ENCODE measurements at places on chromosomes 5 and 9.
A peak's percentile ranks its signal among the peaks of the same experiment; 100 is the strongest.

DNA sequence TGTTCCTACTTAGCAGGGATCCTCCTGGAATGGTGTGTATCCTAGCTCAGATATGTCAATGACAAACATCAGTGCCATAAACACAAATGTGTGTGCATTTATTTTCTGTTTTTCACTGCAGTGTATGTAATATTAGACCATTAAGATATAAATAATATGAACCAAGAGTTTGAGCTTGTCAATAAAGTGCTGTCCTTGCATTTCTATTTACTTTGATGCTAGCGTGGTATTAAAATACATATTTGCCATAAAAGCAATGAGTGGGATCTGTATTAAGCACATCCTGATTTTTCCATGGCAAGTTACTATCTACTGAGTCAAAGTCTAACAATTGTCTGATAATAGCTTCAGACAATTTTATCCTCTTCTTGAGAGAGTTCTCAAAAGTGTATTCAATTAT, 157.6 kb downstream of the DIRAS2 start:
- no peak for DNase-seq

- DNase-seq, result no peak
Observed at GRCh38 chr5:176429972-176430371, 13.6 kb upstream of the CLTB start.

DNA sequence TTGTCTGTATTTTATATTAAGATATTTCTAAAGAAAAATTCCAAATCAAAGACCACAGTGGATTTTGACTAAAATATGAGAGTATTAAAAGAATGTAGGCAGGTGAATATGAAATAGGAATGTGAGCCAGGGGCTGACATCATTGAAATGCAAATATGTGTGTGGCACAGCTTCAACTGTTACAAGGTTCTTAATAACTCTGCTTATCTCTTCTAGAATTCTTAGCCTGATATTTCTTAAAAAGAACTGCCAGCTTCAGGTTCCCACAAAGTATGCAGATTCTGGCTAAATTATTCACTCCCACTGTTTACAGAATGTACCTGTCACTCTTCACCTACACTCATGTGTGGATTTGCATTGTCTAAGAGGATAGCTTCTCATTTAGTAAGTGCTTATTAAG, 274.4 kb downstream of the DIRAS2 start:
- DNase-seq, result no peak

DNA sequence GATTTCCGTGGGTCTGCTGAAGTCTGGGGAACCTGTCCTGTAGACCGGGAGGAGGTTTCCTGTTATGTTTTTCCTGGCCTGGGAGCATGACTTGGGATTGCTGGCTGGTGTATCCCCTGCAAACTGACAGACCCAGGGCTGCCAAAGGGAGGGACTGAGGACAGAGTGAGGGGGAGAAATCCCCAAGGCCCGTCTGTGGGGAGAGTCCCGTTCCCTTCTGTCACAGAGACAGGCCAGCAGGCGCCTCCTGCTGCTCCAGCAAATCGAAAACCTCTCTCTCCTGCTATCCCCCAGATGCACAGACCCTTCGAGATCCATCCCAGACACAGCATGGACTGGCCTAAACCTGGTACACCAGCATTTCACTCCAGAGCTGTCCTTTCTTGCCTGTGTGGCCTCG, 56.2 kb upstream of the ALDH1B1 start:
- no peak for DNase-seq

- DNase-seq, result peak; percentile 81
Observed at GRCh38 chr5:88675708-88676636, 207.0 kb downstream of the MEF2C start.

- no peak for DNase-seq
Observed at GRCh38 chr5:51373880-51374523, 9.2 kb upstream of the ISL1 start.

GRCh38 chr5:13985731-13986418, 41.4 kb upstream of the DNAH5 start:
- DNase-seq, result no peak

- DNase-seq, result peak; percentile 23
Observed at GRCh38 chr9:108053555-108054061, 564.0 kb upstream of the KLF4 start.

- no peak for DNase-seq
Observed at GRCh38 chr9:69834591-69835184, 14.1 kb downstream of the CFAP95 start.

DNA sequence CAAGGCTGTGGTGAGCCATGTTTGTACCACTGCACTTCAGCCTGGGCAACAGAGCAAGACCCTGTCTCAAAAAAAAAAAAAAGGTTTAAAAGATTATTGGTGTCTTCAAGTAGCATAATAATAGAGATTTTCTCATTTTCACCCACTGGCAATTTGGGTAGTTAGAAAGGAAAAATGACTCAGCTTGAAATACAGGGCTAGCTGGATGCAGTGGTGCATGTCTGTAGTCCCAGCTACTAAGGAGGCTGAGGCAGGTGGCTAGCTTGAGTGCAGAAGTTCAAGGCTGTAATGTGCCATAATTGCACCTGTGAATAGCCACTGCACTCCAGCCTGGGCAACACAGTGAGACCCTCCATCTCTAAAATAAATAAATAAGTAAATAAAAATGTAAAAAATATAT, 111.1 kb downstream of the ARRDC3 start:
- no peak for DNase-seq

- peak; percentile 71 for DNase-seq
Observed at GRCh38 chr5:96936431-96937320, 796 bp downstream of the LNPEP start.

DNA sequence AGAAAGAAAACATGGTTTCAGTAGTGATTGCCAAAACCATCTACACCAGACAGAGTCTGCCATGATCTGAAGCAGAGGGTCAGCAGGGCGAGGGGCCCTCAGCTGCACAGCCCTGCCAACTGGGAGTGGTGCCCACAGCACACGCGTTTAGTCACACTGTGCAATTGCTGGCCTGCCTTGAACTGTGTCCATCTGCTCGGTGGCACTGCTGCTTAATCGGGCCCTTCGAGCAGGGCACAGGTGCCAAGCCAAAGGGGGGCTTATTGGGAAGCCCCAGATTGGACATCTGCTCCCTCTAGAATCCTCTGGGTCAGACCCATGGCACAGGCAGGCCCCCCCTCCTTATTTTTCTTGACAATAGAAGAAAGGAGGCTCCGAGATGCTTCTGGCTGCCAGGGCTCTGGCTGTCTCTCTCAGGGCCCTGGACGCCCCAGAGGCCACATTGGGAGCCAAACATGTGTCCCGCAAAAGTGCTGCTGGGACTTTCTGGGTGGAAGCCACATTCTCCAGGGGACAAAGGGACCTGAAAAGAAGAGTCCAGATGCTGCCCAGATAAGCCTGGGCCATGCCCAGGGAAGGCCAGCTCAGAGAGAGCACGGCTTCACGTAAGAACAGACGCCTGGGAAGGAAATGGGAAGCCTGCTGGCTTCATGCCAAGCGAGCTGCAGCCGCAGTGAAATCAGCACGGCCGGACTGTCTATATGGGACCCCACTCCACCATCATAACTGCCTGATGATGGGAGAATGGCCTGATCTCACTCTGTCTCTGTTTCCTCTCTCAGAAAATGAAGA, 349.2 kb downstream of the GADD45G start:
- DNase-seq, result no peak

DNA sequence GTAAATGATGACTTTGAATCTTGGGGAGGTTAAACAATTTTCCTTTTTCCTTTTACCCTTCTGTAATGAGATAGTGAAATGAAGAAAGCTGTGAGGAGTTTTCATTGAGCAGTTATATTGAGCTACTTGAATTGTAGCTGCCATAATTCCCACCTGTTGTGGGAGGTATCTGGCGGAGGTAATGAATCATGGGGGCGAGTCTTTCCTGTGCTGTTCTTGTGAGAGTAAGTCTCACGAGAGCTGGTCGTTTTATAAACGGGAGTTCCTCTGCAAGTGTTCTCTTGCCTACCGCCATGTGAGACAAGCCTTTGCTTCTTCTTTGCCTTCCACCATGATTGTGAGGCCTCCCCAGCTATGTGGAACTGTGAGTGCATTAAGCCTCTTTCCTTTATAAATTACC, 258.4 kb downstream of the FER start:
- no peak for DNase-seq

GRCh38 chr5:78701795-78702410, 53.3 kb upstream of the LHFPL2 start:
- no peak for DNase-seq

DNA sequence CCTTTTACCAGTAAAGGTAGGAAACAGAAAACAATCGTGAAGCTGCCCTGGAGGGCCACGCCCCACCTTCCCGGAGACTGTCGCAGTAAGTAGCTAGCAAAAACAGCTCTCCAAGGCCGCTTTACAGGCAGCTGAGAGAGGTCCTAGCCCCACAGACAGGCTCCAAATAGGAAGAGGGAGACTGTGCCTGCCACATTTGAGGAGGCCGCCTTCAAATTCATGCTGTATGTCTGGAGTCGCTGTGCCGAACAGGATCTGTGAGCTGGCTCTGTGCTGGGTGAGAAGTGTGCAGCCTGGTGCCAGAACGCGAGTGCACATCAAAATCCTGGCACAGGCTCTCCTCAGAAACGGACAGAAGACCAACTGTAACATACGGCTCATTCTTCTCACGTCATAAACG, 582.2 kb downstream of the CETN3 start:
- no peak for DNase-seq
